Stimulated activated CD4-positive, alpha-beta T cell treated with anti-CD3 and anti-CD28 coated beads, Interleukin-1b, Interleukin-23, amount 100 ng/mL, for 1 hour (primary cell): ENCODE measurements at places on chromosomes 4 and X.

DNA sequence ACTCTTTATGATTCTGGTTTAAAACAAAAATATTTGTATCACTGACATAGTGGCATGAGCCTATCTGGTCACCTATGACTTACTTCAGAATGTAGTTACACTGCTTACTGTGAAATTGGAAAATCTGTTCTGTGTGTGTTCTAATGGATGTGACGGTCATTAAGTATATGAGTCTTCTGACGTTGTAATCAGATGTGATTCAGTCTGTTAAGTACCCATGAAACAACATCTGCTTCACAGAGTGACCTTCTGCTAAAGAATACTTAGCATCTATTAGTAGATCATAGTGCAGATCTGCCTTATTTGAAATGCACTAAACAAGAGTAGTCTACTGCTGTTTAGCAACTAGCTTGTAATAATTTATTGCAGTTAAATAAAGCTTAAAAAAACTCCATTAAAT is 317.1 kb downstream of the DCTD start:
- DNase-seq = no peak

- DNase-seq = no peak
Measured at GRCh38 chr4:15652191-15652590, 3.0 kb downstream of the FBXL5 start.

GRCh38 chr4:139834981-139835391 is 169.4 kb downstream of the MGST2 start:
- DNase-seq = no peak

DNA sequence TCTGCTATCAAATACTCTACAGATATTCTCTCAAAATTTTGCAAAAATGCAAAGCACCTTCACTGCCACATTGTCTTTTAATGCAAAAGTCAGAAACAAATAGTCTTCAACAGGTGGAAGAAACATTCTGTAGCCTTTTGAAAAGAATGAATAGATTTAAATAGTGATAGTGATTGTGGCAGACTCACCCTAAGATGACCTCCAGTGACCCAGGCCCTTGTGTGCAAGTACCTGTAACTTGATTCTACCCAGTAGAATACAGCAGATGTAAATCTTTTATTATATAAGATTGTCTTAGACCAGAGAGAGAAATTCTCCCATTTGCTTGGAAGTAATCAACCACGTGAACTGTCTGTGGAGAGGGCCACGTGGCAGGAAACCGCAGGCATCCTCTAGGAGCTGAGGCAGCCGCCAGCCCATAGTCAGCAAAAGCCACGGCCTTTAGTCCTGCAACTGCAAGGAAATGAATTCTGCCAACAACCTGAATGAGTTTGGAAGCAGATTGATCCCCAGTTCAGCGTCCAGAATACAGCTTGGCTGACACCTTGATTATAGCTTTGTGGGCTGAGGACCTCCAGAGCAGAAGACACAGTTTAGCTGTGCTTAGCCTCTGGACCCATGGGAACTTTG is 272.5 kb downstream of the ARHGAP10 start:
- no peak for DNase-seq

DNA sequence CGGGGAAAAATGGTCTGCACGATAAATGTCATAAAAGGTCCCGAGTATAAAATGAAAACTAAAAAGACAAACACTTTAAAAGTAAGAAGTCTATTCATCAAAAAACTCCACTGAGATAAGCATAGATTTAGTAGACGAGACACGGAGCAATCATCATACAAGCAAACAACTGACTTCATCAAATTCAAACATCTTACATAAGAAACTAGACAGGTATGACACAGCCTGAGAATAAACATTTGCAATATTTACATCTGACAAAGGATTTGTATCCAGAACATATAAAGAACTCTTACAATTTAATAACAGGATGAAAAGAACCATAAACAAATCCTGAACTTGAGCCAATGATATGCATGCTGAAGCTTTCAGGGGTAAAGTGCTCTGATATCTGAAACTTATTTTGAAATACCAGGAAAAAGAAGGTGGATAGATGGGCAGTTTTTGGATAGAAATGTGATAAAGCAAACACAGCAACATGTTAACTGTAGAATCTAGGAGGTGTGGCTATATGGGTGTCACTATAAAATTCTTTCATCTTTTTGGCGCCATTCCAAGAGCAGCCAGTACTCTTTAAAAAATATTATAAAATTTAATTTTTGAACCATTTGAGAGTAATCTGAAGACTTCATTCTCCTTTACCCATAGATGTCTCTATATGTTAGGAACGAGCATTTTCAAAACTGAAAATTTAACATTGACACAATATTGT is 12.0 kb downstream of the MPP1 start:
- DNase-seq = no peak

GRCh38 chr4:47118192-47118929 is 87.0 kb downstream of the GABRB1 start:
- DNase-seq = no peak

- no peak for DNase-seq
Measured at GRCh38 chrX:21912989-21913388, 27.5 kb upstream of the SMS start.

DNA sequence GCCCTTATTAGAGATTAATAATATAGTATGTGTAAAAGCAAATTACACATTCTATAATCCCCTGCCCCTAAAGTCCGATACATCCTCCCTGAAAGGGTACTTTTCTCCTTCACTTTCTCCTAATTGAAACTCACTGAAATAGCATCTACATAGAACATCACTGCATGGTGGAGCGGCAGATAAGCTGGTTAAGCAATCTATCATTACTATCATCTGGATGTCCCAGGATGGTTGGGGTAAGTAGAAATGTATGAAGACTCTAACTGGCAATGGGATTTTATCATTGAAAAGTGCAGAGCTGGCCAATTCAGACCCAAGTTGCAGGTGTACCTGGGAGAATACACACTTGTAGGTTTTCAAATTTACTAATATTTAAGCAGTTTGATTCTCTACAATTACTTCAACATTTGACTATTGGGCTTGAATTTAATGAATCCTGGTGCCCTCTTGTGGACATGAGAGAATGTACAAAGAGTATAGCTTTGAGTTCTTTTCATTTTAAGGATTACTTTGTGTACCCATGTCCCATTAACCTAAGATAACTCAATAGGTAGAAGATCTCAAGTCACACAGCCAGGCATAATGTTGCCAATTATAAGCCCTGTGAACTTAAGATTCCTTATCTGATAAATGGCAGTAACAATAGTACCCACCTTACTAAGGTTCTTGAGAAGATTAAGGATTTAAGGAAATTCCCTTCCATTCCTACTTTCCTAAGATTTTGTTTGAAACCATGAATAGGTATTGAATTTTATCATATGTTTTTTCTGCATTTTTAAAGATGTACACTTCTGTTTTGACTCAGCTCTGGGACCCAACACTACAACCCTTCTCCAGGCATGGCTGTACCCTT is 69.8 kb downstream of the SHROOM3 start:
- DNase-seq = no peak

DNA sequence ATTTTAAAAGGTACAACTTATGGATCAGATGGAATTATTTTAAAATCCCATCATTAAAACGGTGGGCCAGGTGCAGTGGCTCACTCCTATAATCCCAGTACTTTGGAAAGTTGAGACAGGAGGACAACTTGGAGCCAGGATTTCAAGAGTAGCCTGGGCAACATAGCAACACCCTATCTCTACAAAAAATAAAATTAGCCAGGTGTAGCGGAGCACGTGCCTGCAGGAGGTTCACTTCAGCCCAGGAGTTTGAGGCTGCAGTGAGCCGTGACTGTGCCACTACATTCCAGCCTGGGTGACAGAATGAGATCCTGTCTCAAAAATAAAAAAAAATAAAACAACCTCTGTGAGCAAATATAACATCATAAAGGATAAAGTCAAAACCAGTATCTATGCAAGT is 11.4 kb downstream of the ADH5 start:
- no peak for DNase-seq

DNA sequence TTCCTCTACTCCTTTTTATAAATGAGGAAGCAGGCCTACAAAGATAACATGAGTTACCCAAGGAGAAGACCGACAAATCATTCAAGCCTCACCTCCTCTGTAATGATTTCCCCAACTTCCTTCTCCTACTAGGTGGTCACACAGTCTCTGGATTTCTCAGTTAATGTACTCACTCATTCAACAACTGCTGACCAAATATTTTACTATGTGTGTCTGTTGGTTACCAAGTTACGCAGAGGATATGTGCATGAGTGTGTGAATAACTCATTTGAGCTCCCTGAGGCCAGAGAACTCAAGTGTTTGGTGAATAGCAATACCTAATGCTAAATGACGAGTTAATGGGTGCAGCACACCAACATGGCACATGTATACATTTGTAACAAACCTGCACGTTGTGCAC is 10.4 kb downstream of the CASK start:
- no peak for DNase-seq

DNA sequence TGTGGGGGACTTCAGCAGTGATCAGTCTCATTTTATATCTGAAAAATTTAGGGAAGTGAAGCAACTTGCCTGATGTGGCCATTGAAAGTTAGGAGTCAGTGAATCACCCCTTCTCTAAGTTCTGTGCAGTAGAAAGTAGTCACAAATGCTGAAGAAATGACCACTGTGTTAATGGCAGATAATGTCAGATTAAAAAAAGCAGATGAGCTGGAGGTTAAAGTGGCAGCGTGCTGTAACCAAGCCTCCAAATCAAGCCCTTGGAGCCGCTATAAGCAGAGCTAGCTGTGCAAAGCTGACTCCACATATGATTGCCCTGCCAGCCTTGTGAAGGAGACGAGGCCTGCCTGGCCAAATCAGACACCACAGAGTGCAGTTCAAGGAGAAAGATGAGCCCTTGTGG is 39.2 kb upstream of the PDE5A start:
- DNase-seq = no peak

- no peak for DNase-seq
Measured at GRCh38 chrX:68443155-68443868, 10.0 kb upstream of the OPHN1 start.

DNA sequence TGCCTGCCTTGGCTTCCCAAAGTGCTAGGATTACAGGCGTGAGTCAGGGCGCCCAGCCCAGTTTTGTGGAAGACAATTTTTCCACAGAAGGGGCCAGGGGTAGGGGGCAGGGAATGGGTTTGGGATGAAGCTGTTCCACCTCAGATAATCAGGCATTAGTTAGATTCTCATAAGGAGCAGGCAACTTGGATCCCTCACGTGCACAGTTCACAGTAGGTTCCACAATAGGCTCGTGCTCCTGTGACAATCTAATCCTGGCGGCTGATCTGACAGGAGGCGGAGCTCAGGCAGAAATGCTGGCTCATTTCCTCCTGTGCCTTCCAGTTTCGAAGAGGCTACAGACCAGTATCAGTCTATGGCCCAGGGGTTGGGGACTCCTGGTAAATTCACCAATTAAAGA is 491.6 kb upstream of the AADAT start:
- DNase-seq = no peak

DNA sequence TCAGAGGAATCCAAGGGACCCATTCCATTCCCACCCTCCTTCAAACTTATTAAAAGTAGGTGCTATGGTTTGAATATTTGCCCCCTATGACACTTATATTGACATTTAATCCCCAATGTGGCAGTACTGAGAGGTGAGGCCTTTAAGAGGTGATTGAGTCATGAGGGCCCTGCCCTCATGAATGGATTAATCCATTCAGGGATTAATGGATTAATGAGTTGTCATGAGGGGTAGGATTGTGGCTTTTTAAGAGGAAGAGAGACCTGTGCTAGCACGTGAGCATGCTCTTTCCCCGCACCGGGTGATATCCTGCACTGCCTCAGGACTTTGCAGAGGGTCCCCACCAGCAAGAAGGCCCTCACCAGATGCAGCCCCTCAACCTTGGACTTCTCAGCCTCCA is 50.1 kb downstream of the IRF2 start:
- no peak for DNase-seq

DNA sequence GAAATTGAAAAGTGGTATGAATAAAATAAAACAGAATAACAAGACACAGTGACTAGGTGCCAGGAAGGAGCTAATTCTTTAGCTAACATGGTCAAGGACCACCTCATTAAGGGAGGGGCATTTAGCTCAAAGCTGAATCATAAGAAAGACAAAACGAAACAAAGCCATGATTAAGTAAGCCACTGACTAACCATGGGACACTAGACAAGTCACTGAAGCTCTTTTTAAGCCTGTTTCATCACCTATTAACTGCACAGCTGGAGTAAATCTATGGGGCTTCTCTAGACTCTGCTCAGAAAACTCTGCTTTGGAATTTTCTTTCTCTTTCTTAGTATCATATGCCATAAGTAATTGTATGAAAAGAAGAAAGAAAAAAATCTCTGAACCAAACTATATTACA is 49.8 kb upstream of the C1QTNF7 start:
- DNase-seq = no peak

DNA sequence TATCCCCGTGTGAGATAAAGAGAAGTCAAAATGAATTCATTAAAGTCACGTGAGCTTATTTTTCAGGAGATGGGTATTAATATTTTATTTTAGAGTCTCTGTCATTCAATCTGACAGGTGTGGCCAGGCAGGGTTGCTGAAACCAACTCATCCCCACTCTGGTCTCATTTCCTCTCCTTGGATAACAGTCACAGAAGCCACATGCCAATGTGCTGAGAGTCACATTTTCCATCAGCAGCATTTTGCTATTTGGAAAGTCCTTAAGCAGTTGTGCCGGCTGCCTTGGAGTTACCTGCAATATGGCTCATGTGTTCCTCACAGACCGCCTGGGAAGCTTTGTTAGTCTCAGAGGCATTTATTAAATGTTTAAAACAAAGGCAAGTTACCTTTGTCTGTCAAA is 302.3 kb downstream of the DCHS2 start:
- DNase-seq = no peak

DNA sequence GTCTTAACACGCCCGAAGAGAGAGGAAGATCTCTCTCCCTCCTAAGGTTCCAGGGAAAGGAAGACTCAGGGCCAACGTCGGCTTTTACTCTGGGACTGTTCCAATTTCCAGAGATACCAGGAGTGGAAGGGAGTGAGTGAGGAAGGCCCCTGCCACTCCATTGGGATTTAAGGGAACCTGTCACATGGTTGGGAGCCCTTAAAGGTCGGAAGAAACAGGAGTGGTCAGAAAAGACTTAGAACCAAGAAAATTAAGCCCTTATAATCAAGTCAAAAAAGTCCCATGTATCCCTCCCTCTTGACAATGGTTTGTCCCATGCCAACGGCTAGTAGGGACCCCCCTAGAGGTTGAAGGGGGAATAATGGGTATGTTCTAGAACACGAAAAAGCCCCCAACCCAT is at the start of gene TEX13A:
TSS of gene TEX13A (minus strand) at position 59 of the 400 bp plus-strand sequence. CDS start 297 bp downstream, outside the sequence.
- DNase-seq = no peak

- DNase-seq = no peak
Measured at GRCh38 chrX:18255059-18255458, 34.4 kb upstream of the BEND2 start.

- DNase-seq = no peak
Measured at GRCh38 chr4:41394481-41394894, 137.8 kb downstream of the UCHL1 start.

DNA sequence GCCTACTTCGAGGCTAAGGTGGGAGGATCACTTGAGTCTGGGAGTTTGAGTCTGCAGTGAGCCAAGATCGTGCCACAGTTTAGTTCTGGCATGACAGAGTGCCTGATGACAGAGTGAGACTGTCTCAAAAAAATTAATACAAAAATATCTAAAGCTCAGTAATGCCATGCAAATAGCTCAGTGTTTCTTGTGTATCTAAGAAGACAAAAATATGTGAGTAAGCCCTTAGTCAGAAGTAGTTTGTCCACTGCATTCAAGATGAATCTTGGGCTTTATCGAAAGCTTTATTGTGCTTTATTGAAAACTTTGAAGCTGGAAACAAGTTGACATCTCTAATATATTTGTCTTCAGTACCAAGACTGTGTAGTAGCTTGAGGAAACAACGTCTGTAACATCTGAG is 115.9 kb downstream of the GPAT3 start:
- DNase-seq = no peak
